Fibroblast of lung (primary cell): ENCODE measurements at places on chromosomes 2 and 18.

DNA sequence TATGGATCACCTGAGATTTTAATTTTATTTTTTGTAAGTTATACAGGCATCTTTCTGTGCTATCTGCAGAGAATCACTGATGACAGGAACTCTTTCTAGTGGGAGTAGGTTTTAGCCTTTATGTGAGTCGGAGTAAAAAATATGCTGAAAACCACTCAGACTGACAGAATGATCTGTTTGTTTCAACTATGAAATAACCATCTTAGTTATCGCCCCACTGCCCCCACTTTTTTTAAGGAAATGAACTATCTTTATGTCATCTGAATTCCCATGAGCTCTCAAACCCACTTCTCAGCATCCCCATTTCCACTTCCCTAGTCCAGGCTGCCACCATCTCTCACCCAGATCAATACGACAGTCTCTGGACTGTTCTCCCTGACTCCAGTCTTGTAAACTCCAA lies 38.9 kb downstream of the MRPL33 start:
- no peak for DNase-seq
- H3K27me3 ChIP-seq = no peaks in the 10 kb centered on the region
- no peak overlapping the region for H3K4me3 ChIP-seq
- H3K27ac ChIP-seq = peak overlapping the region; percentile 24

GRCh38 chr2:218622606-218623365 lies 15.1 kb downstream of the PLCD4 start:
- H3K27ac ChIP-seq = no peak overlapping the region
- no peaks in the 10 kb centered on the region for H3K4me1 ChIP-seq
- no peaks in the 10 kb centered on the region for H3K36me3 ChIP-seq
- DNase-seq = peak; percentile 21

- H3K4me1 ChIP-seq = peaks cover 18% of the 10 kb centered on the region
- no peak for DNase-seq
- H3K27ac ChIP-seq = peak overlapping the region; percentile 74
- no peaks in the 10 kb centered on the region for H3K27me3 ChIP-seq
Observed at GRCh38 chr2:1745171-1746023, 1.1 kb upstream of the PXDN start.

- H3K4me1 ChIP-seq = no peaks in the 10 kb centered on the region
- no peaks in the 10 kb centered on the region for H3K36me3 ChIP-seq
- no peak for DNase-seq
- no peaks in the 10 kb centered on the region for H3K27me3 ChIP-seq
- H3K27ac ChIP-seq = no peak overlapping the region
- H3K4me3 ChIP-seq = no peak overlapping the region
Observed at GRCh38 chr18:10860382-10860781, 289.0 kb downstream of the PIEZO2 start.

GRCh38 chr2:43054367-43054766 lies 172.0 kb downstream of the ZFP36L2 start:
- no peaks in the 10 kb centered on the region for H3K36me3 ChIP-seq
- no peak overlapping the region for H3K27ac ChIP-seq
- no peak for DNase-seq
- no peak overlapping the region for H3K4me3 ChIP-seq
- no peaks in the 10 kb centered on the region for H3K27me3 ChIP-seq
- peaks cover 13% of the 10 kb centered on the region for H3K4me1 ChIP-seq

- DNase-seq = peak; percentile 85
- no peaks in the 10 kb centered on the region for H3K27me3 ChIP-seq
- no peaks in the 10 kb centered on the region for H3K36me3 ChIP-seq
Observed at GRCh38 chr18:23825978-23826405, 136.7 kb downstream of the LAMA3 start.

GRCh38 chr2:22748909-22749308 lies 636.1 kb upstream of the KLHL29 start:
- H3K36me3 ChIP-seq = no peaks in the 10 kb centered on the region
- H3K4me3 ChIP-seq = no peak overlapping the region
- no peaks in the 10 kb centered on the region for H3K27me3 ChIP-seq
- H3K4me1 ChIP-seq = no peaks in the 10 kb centered on the region

DNA sequence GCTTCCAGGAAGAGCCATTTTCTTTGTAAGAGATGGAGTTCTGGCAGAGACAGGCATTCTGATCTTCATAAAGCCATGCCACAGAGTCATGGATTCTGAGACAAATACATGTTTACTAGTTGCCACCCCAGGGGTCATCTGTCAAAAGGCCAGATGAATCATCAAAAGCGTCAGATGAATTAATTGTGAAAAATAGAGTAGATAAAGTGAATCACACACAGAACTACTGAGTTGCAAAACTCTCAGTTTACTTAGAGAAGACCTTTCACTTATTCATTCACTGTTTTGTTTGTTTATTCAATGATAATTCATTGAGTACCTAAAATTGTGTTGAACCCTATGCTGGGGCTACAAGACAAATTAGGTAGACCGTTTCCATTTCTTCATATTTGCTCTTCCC lies 157.7 kb upstream of the SERPINE2 start:
- H3K27me3 ChIP-seq = no peaks in the 10 kb centered on the region
- DNase-seq = peak; percentile 34
- H3K4me3 ChIP-seq = no peak overlapping the region
- H3K36me3 ChIP-seq = no peaks in the 10 kb centered on the region
- H3K27ac ChIP-seq = no peak overlapping the region
